Activated CD4-positive, alpha-beta T cell treated with anti-CD3 and anti-CD28 coated beads, Interleukin-2, amount 50 U/mL, for 4 hours (primary cell): ENCODE measurements at places on chromosomes 5 and 9.

- no peak for DNase-seq
Measured at GRCh38 chr9:93223260-93224180, 39.6 kb downstream of the WNK2 start.

DNA sequence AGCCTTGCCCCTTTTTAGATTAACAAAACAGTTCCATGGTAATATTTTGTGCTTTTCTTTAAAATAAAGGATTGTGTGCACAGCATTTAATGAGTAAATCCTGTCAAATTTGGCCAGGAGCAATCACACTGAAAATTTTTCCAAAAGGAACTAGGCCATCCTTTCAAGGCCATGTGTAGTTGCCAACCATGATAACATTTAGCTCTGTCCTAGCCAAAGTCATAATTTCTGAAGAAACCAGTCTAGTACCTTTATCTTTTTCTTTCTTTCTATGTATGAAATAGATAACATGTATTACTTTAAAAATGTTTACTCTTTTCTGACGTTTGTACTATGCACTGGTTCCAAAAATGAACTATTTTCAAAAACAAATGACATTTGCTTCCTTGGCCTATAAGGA, 143.7 kb downstream of the PBX3 start:
- DNase-seq, result no peak

- no peak for DNase-seq
Measured at GRCh38 chr5:41143131-41143901, 70.0 kb downstream of the C6 start.

GRCh38 chr5:133742431-133742988, 130.2 kb upstream of the FSTL4 start:
- DNase-seq, result no peak

DNA sequence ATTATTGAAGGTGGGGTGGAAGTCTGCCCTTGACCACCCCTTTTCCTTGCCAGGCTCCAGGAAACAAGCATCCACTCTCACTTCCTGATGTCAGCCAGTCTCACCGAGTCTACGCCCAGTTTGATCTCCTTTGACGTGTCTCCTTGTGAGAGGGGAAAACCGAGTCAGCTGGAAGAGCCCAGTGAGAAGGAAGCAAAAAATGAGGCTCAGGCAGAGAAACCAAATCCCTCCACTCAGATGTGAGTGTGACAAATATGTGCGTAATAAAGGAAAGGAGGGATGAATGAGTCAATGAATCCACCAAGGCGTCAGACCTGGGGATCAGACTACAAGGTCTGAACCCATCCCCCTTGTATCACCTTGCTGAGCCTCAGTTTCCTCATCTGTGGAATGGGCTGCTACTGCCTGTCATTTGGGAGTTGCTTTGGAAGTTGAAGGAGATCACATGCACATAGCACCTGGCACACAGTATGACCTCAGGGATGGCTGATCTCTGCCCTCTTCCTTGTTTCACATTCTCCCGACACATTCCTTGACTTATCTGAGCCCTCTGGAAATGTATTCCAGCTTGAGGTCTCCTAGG, 61.3 kb upstream of the XPA start:
- DNase-seq, result no peak

GRCh38 chr9:105089874-105090273, 154.6 kb upstream of the SLC44A1 start:
- DNase-seq, result no peak
